Left colon (tissue), 2 donors: ENCODE measurements at places on chromosomes 12 and 14.

DNA sequence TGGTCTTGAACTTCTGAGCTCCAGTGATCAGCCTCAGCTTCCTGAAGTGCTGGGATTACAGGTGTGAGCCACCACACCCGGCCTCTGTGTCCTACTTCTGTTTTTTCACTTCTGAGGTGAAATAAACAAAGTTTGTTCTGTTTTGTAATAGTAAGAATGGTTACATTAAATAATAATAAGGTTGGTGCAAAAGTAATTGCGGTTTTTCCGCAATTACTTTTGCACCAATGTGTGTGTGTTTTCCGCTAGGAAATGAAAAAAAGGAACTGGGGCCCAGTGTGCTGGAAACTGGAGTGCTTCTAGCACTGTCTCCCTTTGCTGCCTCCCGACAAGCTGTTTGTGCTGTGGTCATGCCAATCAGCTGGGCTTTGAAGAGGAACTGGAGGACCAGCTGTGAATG is 140.9 kb downstream of the NTS start:
- no peak for DNase-seq

GRCh38 chr12:119020406-119021360 is 39.3 kb downstream of the SRRM4 start:
- peak; percentile 48 for DNase-seq

DNA sequence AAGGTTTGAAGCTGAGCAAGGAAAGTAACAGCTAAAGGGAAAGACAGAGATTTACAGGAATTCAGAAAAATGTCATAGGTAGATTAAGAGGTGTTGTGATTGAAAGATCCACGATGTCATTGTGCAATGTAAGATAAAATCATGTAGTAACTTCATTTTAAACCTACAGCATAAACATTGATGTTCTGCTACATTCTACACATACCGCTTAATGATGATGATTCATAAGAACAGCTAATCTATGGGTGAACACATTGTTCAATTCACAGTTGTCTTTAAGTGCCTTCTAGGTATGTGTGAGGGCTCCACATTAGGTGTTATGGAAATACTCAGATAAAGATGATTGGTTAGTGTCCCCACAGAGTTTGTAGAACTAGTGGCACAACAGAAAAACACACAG is 170.9 kb downstream of the GRIP1 start:
- DNase-seq: no peak

DNA sequence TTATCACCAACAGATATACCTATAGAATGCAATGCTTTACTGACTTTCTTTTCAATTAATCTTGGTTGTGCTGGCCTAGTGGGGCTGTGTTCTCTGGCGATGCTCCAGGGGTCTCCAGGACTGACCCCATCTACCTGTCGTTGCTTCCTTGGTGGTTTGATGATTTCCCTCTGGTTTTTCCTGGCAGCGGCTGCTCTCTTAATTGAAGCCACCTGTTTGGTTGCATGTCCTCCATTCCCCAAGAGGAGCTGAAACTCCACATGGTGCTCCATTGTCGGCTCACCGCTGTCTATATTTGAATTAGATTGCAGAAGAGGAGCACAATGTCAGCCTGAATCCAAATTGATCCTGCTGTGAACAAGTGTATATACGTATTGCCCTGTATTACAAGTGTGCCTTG is 7.1 kb upstream of the IFNG-AS1 start:
- no peak for DNase-seq

DNA sequence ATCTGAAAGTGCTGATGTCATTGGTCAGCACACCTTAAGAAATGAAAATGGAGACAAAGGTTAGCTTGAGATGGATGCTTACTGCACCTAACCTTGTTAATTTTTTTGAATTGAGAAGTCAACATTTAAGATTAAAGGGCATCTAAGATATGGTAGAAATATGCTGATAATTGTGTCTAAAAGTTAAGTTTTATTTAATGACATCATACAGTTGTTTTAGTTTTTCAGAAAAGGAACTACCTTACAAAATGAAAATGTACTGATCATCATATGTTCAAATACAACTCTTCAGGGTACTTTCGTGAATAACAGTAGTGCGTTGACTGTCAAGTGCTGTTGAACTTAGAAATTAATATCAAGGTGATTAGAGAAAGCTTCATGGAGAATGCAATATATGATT is 2.5 kb downstream of the SMCO3 start:
- no peak for DNase-seq

DNA sequence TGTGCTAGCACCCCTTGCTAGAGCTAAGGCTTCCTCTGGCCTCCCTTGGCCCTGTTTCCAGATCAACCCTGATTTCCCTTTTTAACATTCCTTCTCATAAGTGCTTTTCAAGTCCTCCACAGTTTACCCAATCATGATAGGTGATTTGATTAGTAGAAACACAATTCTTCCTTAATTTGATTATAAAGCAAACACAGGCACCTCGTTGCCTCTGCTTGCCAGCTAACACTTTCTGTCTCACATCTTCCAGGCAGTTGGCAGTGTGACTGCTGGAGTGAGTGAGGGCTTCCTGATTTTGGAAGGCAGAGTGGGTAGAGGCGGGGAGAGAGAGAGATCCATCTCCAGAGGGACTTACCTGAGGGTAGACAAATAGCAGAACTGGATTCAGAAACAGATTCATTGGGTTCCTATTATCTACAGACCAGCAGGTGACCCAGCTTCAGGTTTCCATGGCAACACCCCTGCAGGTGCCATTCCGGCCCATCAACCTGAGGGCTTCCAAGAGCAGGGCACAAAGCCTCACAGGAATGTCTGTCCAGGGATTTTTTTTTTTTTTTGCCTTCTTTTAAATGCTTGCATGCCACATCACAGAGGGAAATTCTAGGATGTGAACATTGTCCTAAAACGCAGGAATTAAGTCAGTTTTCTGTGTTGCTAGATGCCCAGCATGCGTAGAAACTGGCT is 77.7 kb downstream of the PLXNC1 start:
- no peak for DNase-seq

DNA sequence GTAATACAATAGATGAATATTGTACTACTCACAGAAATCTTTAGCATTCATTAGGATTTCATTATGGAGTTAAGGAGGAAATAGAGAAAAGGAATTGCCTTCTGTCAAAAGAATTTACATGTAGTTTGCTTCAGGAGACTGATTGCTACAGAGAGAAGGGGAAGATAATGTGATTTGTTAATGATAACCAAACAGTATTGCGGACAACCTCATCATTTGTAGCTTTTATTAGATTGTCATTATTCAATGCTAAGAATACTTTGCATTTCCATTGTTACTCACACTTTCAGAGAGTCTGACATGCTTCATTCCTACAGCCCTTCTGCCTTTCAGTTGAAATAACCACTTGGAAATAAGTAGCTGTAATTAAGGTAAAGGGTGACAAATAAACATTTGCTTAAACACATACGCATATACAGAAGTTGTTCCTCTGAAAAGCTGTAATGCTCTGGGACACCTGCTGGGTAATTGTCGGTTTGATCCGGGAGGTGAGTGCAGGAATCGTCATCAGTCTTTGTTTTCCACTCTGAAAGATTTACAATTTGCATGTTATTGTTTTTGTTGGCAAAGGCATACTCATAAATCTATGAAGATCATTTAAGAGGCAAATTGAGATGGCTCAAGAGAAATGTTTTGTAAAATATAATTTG is 600.2 kb downstream of the TRHDE start:
- DNase-seq: no peak

- no peak for DNase-seq
These were observed 169.6 kb upstream of the RASSF8 start for GRCh38 chr12:25788707-25789442.

DNA sequence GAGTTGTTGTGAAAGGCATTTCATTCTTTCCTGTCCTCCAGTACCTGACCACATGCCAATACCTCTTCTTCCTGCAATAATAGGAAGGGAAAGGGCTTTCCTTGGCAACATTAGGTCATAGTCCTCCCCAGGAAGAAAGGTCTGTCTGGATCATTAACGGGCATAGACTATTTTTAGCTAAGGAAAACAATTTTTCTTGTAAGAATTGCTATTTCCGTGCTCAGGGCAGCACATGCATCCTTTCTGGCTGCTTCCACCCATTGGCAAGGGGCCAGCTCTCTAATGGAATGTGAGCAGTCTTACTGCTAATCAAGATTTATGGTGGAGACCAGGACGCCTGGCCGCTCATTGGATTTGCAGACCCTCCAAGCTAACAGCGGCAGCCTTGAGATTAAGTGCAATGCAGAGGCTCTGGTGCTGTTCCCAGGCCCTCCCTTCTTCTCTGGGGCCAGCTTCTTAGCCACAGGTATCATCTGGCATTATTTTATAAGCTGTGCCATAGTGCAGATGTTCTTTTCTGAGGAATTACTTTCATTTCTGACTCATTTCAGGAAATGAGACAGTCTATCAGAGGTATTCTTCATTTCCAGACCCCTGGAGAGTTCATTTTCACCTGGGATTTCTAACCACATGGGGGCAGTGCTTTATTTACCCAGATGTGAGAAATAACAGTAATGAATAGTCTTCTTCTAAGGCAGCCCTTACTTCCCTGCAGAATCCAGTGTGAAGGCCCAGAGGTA is 52.9 kb downstream of the ANO6 start:
- peak; percentile 31 for DNase-seq

- DNase-seq: no peak
These were observed 3.2 kb upstream of the MLH3 start for GRCh38 chr14:75054421-75054820.

DNA sequence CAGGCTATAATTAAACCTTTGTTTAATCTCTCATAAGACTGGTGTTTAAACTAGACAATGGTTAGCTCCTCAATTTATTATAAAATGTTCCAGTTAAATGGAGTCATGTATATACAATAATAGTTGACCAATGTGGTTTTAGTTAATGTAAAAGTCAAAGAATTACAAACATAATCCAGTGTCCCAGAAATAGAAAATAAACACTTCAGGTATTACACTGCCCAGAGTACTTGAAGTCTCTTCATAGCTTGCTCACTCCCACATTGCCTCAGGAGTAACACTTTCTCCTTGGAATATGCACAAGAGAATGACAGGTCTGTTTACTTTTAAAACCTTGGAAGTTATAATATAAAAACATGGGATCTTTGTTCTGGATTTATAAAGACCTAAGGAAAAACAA is 60.5 kb downstream of the SLC38A1 start:
- DNase-seq: no peak

DNA sequence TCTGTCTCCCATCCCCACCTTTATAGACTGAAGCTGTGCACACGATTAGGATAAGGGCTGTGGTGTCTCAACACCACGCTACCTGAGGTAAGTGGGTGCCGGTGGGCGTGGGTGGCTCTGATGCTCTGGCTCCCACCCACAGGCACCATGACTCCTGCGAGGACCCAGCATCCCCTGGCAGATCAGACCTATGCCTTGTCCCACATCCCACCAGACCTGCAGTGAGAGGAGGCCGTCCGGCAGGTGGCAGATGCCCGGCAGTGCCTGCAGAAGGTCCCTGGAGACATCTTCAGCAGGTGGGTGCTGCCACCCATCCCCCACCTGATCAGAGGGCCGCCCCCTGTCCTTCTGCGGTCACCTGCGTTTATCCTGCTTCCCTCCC is 104.4 kb upstream of the PRB2 start:
- DNase-seq: no peak

GRCh38 chr14:97329701-97330100 is 532.5 kb downstream of the VRK1 start:
- no peak for DNase-seq

DNA sequence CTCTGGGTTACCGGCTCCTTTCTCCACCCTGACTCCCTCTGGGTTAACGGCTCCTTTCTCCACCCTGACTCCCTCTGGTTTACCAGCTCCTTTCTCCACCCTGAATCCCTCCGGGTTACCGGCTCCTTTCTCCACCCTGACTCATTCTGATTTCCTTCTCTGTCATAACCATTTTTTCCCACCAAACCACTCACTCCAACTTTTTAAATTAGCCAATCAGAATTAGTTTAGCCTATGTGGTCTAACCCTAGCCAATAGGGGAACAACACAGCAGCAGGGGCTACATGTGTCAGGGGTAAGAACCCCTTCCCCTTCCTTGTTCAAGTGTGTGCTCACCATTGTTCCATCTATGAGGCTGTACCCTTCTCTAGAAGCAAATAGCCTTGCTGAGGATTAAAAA is 98.4 kb upstream of the RBM19 start:
- DNase-seq: no peak

DNA sequence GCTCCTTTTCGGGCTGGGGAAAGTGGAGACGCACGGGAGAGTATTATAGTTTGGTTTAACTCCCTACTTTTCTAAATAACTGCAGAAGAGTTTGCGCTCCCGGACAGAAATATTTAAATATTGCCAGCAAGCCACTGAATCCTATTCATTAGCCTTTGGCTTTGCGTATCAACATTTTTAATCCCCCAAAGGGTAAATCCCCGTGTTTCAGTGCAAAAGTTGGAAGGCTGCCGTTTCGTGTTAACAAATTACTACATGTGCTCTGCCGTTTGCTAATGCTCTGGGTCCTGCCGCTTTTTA is 372 bp upstream of the DPF3 start:
- DNase-seq: no peak

DNA sequence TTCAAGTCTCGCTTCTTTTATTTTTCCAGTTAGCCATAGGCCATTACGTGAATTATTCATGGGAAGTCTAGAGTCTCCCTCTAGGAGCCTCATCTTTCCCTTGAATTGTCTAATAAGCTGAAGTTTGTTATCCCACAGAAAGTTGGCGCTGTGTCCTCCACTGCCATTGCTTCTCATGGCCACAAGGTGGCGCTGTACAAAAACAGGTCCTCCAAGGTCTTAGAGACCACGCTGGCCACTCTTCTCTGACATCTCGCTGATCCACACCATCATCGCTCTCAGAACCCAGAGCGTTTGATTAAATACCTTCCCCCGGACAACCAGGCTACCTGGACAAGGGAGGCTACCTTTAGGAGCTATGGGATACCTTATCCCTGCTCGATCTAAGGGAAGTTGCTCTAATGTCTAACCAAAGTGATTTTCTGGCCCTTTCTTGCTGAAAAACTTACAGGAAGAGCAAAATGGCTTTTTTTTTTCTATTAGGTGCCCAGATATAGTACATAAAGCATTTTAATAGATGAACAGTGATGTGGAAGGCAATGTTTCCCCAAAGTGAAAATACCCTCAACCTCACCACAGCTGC is 110.0 kb downstream of the CCDC60 start:
- DNase-seq: peak; percentile 20

GRCh38 chr12:131287938-131288764 is 334.4 kb downstream of the ADGRD1 start:
- peak; percentile 8 for DNase-seq

DNA sequence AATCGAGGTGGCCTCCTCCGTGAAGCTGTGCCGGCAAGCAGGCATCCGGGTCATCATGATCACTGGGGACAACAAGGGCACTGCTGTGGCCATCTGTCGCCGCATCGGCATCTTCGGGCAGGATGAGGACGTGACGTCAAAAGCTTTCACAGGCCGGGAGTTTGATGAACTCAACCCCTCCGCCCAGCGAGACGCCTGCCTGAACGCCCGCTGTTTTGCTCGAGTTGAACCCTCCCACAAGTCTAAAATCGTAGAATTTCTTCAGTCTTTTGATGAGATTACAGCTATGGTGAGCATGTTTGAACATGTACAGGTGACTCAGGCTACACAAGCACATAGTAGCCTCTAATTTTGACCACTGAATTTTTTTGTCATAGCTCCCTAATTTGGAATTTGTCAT is 59.7 kb downstream of the ATP2A2 start:
- DNase-seq: no peak

- no peak for DNase-seq
These were observed 46.8 kb downstream of the KCNC2 start for GRCh38 chr12:75162845-75163244.

GRCh38 chr12:105212438-105212837 is 23.5 kb downstream of the APPL2 start:
- DNase-seq: no peak

- DNase-seq: no peak
These were observed 388.7 kb downstream of the TMEM117 start for GRCh38 chr12:44224399-44225148.
